SJSA1 (cell line): ENCODE measurements at places on chromosomes 3 and 15. TPM values are rescaled to one million over a fixed set of nuclear protein-coding genes. Genes with fewer than 3 reads are reported as not detected.

GRCh38 chr15:91488452-91488851, 365.1 kb upstream of the SLCO3A1 start:
- no peak for DNase-seq

- peak; percentile 81 for DNase-seq
Observed at GRCh38 chr15:60155661-60156060, 151.6 kb downstream of the FOXB1 start.

GRCh38 chr15:23565395-23566070, at the start of gene MKRN3:
Gene MKRN3 (plus strand): TSS chr15:23565674. CDS start chr15:23565783, 109 bp downstream.
- no peak for DNase-seq

GRCh38 chr3:86934851-86935250, 56.1 kb downstream of the VGLL3 start:
- no peak for DNase-seq

The BCL2A1 gene
- total RNA-seq = 0.34 TPM in 1 of 2 replicates, not detected in the other
